Activated CD4-positive, alpha-beta T cell treated with anti-CD3 and anti-CD28 coated beads for 4 hours (primary cell): ENCODE measurements at places on chromosomes 2 and 18.
A peak's percentile ranks its signal among the peaks of the same experiment; 100 is the strongest.

DNA sequence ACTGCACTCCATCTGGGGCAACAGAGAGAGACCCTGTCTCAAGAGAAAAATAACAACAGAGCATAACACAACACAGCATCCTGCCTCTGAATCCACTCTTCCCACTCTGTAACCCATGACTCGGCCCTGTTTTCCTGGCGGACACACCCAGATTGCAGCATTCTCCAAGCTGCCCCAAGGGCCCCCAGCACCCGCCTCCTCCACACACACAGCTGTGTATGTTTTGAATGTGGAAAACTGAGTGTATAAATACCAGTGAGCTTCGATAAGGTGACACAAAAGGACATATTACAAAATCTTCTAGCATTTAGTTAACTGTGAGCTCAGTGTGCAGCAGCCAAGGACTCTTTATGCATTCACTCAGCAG is 13.0 kb downstream of the IMPA2 start:
- DNase-seq, result no peak

- DNase-seq, result no peak
These were observed 83.1 kb downstream of the FARSB start for GRCh38 chr2:222572751-222573174.

GRCh38 chr2:33275689-33276444 is 200.6 kb upstream of the RASGRP3 start:
- DNase-seq, result peak; percentile 34

DNA sequence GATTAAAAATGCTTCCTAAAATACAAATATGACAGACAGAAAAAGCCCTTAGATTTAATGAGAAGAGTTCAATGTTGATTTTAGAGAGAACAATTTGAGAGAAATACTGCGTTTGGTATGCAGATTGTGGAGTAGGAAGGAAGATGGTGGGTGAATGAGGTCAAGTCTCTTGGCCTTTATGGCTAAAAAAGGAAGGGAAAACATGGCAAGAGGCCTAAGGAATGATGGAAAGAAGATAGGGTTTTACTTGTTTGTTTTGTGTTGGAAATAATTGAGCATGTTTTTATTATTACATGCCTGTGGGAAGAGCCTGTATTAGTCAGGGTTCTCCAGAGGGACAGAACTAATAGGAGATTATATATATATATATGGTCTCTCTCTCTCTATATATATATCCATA is 318.1 kb downstream of the TRIB2 start:
- no peak for DNase-seq

DNA sequence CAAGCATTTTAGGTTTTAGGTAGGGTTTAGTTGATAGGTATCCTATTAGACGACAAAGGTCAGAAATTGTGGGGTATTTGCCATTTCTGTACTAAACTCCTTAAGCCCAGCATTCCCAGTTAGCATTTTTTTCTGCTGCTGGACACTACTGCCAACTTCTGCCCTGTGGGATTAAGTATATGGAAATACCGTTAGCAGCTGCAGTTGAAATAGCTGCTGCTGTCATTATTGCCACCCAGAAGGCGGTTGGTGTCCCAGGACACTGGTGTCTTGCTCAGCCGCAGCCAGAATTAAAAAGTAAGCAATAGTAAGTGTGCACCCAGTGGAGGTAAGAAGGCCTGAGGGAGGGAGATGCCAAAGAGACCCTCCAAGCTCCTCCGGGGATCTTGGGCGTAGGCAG is 1.9 kb upstream of the UXS1 start:
- DNase-seq, result no peak

DNA sequence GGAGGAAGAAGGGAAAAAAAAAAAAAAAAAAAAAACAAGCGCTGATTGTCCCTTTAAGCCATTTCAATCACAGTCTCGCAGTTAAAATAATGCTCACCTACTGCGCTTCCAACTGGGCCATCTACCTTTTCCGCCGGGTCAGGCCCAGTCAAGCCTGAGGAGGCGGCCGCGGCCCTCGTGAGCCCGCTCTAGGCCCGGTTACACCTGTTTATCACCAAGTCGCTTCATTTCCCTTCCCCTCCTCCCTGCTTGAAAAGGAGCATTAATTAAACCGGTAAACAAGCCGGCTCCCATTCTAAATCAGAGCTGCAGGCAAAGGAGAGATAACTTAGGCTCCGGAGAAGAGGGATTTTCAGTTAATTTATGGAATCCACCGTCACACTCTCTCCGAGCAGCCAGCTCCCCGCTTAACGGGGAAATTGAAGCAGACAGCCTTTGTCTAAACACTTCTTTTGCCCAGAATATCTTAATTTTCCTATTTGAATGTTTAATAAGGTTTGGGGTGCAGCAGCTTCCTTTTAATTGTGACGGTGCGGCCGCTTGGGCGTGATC is 140.1 kb upstream of the SIX3 start:
- DNase-seq, result no peak

DNA sequence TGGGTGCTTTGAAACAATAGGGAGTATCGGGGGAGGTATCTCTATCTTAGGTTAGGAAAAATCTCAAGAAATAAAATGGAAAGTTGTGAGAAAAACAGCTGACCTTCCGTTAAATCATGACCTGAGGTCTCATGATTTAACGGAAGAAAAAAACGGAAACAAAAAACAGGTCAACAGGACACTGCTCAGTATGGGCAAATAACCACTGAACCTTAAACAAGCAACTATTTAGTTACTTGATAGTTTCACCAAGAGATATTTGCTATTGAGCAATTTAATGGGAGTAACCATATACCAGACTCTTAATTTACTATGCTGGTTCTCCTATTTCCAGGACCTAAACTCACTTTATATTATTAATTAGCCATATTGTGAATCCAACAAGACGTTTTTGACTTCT is 150.8 kb downstream of the PARD3B start:
- no peak for DNase-seq

- no peak for DNase-seq
These were observed 152.7 kb upstream of the PTPRM start for GRCh38 chr18:7414459-7414858.

DNA sequence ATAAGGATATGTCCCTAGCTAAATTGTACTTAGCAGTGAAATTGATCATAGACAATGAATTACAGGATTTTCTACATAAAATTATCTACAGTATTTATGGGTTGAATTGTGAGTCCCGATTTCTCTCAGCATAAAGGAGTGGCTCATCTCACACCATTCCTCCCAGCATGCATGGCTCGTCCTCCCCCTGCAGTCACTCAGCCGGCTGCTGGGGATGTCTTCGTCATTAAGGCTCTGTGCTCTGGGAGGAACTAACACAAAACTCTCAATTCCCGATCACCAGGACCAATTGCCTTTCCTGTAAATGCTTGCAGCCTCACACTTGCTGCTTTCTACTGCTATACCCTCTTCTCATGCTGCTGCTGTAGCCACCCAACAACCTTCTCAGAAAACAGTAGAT is 75.9 kb downstream of the TXNL1 start:
- DNase-seq, result no peak

GRCh38 chr2:132479155-132479554 is 62.5 kb downstream of the GPR39 start:
- DNase-seq, result no peak

- no peak for DNase-seq
These were observed 32.2 kb upstream of the MAP3K20 start for GRCh38 chr2:173043476-173043875.

DNA sequence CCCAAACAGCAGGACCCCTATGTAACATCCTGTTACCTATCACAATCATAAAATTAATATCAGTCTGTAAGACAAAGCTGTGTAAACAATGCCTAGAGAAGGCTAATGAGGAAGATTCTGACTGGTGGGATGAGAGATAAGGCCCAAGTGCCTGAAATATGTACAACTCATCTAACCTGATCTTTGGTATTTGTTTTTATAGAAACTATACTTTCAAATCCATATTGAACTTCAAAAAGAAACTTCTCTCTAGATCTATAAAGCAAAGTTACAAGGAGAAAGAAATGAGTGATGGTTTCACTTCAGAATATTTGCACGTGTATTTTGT is 36.1 kb upstream of the ITGA4 start:
- no peak for DNase-seq

DNA sequence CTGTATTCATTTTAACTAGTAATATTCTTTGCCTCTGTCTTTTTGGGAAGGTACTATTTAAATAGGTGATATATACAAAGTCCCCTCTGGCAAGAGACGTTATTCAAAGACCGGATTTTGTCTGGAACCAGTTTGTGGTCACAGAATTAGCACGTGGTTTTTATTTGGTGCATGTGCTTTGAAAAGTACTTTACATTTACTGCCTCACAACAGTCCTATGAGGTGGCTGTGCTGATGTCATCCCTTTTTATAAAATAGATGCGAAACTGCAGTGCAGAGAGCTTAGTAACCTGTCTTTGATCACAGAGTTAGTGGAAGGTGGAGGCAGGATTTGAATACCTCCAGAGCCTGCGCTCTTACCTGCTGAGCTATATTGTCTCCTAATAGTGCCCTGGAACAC is 4.0 kb downstream of the LPIN1 start:
- DNase-seq, result peak; percentile 52

DNA sequence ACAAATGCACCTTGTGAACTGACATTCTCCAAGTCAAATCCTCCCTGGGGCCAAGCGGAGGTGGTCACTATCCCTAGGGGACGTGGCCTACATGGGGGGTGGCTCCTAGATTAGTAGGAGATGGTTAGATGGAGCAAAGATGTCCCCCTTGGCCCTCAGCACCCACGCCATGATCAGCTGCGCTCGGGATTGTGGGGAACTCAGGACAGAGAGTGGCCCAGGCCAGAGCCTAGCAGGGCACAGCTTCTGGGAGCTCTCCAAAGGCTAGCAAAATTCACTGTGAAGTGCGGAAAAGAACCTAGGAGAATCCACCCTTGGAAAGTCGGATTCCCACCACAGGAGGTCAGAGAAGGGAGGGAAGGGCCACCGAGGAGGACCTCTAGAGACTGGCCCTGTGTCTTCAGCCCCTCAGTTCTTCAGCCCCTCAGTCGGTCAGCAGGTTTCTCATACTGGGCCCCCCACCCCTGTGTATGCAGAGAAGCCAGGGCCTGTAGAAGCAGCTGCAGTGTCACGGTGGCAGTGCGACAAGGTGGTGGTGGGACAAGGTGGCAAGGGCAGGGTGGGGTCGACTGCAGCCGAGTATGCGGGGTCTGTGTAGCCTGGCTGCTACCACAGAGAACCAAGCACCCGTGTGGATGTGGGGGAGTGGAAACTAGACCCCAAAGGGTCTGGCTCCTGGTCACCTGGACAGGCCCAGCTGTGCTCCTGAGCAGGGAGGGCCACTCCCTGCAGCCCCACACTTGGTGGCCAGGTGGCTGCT is 18.4 kb downstream of the GPR55 start:
- DNase-seq, result no peak

GRCh38 chr2:239903210-239903609 is 121.9 kb downstream of the NDUFA10 start:
- no peak for DNase-seq

DNA sequence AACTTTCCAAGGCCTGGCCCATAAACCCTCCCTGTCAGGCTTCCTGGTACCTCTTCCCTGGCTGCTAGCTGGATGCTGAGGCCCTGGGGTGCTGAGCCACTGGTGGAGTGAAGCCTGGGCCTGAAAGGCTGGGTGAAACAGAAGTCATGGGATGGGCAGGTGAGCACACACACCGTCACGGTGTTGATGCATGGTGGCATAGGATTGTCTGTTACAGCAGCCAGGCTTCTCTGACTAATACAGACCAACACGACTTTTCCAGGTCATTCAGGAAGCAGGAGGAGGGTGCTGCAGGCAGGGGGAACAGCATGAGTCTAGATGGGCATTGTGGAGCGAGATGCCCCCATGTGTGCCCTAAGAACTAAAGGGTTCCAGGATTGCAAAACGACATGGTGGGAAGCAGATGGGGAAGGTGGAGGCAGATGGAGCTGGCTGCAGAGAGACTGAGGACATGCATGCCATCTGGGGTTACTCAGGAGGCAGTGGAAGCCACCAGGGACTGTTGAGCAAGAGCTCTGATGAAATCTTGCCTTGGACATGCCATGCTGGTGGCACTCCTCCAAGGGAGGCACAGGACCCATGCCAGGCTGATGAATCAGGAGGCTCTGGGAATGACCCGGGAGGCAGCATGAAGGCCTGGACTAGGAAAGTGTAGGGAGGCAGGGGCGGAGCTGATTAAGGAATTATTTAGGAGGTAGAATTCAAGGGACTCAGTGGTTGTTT is 480.9 kb downstream of the TSN start:
- no peak for DNase-seq

- no peak for DNase-seq
These were observed 218.9 kb downstream of the EPHA4 start for GRCh38 chr2:221353201-221353600.

DNA sequence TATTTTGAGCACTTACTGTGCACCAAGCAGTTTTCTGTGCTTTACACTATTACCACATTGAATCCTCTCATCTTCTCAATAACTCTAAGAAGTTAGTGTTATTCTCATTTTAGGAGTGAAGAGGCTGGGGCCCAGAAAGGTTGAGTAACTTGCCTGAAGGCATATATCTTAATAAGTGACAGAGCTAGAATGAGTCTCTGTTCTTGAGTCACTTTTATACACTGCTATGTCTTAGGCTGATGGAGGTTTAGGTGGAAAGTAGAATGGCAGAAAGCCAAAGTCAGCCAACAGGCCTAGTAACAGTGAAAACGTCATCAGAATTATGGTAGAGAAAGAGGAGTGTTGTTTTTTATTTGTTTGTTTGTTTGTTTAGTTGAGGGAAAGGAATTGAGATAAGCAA is 27.9 kb upstream of the RPE start:
- DNase-seq, result no peak

DNA sequence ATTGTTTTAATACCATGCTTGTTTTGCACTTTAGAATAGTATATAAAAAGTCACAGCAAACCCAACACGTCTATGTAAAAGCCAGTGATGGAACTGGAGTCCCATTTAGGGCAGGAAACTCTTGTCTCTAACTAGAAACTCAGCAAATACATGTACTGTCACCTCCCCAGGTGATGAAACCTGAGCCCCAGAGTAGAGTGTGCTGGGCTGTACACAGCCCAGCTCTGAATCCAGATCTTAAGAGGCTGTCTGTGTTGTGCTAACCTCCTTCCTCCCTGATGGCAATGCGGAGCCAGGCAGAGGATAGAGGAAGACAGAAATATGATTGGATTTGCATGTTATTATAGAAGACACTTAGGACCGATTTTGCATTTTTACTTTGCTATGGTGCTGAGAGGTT is 317.5 kb upstream of the TRIB2 start:
- DNase-seq, result no peak

DNA sequence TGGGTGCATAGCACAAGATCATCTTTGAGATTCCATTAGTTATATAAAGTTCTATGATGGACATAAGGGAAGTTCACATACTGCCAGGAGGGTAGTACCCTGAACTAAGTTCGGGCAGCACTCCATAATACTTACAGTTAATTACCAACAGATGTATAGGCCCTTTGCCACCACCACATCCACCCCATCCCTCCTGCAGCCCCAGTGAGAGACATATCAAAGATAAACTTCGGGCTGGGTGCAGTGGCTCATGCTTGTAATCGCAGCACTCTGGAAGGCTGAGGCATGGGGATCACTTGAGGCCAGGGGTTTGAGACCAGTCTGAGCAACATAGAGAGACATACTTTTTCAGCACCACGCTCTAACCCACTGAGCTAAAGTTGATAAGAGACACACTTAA is 46.4 kb upstream of the NPAS2 start:
- no peak for DNase-seq

- no peak for DNase-seq
These were observed 60.0 kb upstream of the DTNA start for GRCh38 chr18:34650121-34650545.
